ENCODE measurements at places on chromosomes 2 and 18.
A peak's percentile ranks its signal among the peaks of the same experiment; 100 is the strongest.

DNA sequence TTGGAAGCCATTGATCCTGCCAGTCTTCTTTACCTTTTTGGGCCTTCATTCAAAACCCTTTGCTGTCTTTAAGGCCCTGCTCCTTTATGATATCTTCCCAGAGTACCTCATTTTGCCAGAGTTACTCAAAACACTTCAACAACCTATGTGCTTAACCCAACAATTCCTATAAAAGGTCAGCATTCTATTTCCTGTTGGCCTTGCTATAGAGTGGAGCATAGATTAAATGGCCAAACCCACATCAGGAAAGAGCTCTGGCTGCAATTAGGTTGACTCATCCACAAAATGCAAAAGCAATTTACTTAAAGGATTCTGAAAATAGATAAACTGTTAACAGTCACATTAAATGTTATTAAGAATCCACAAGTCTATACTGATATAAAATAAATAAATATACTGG lies 21.2 kb downstream of the MRPL33 start:
- DNase-seq, result no peak
- H3K27ac ChIP-seq, result no peak overlapping the region
- H3K4me3 ChIP-seq, result no peak overlapping the region
- H3K36me3 ChIP-seq, result no peaks in the 10 kb centered on the region
- H3K4me1 ChIP-seq, result no peaks in the 10 kb centered on the region
- no peaks in the 10 kb centered on the region for H3K27me3 ChIP-seq

DNA sequence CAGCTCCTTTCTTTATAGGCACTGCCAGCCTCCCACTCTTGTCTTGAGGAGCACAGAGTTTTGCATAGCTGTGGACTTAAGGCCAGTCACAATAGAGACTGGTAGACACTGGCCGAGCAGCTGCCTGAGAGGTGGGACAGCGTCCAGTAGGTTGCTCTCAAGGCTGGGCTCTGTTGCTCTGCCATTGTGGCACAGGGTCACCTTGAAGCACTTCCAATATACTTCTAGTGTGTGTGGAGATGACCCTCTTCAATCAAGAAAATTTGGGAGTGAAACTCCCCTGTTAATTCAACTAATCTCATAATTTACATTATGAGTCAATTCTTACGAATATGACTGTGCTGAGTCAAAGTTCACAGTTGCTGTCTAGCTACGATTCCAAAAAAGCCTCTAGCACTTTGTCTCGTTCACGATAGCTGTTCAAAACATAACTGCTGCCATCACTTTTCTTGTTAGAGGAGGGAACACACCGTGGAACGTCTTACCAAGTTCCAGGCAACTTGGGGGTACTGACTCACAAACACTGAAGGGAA lies 636.2 kb downstream of the EPHA4 start:
- no peak overlapping the region for H3K27ac ChIP-seq
- DNase-seq, result no peak
- no peak overlapping the region for H3K4me3 ChIP-seq

DNA sequence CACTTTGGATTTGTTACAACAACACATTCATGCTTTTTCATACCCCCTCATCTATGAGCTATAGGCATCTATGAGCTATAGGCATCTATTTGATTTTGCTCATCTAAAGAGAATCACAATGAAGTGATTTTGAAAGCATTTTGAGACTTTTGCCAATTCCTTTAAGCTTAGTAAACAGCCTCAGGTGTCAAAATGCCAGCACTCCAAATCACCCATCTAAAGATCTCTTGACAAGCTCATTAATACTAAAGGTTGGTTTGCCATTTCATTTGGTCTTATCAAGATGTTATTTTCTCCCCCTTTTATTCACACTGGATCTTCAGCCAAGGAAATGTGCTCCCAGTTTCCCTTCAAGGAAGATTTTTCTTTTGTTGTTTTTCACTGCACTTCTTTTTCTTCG lies 110.7 kb upstream of the TLK1 start:
- no peak overlapping the region for H3K4me3 ChIP-seq
- no peak overlapping the region for H3K27ac ChIP-seq
- no peaks in the 10 kb centered on the region for H3K36me3 ChIP-seq
- no peak for DNase-seq
- H3K27me3 ChIP-seq, result no peaks in the 10 kb centered on the region

GRCh38 chr2:188132385-188132784 lies 159.3 kb upstream of the GULP1 start:
- H3K36me3 ChIP-seq, result no peaks in the 10 kb centered on the region
- no peak overlapping the region for H3K27ac ChIP-seq
- no peaks in the 10 kb centered on the region for H3K4me1 ChIP-seq
- H3K4me3 ChIP-seq, result no peak overlapping the region

GRCh38 chr18:38851526-38851925 lies 1285.9 kb upstream of the CELF4 start:
- no peaks in the 10 kb centered on the region for H3K36me3 ChIP-seq
- no peak for DNase-seq
- no peak overlapping the region for H3K27ac ChIP-seq
- no peak overlapping the region for H3K4me3 ChIP-seq
- H3K27me3 ChIP-seq, result no peaks in the 10 kb centered on the region

GRCh38 chr2:142914507-142915313 lies 37.2 kb downstream of the KYNU start:
- no peak overlapping the region for H3K4me3 ChIP-seq
- H3K27ac ChIP-seq, result no peak overlapping the region
- no peak for DNase-seq
- H3K4me1 ChIP-seq, result no peaks in the 10 kb centered on the region

DNA sequence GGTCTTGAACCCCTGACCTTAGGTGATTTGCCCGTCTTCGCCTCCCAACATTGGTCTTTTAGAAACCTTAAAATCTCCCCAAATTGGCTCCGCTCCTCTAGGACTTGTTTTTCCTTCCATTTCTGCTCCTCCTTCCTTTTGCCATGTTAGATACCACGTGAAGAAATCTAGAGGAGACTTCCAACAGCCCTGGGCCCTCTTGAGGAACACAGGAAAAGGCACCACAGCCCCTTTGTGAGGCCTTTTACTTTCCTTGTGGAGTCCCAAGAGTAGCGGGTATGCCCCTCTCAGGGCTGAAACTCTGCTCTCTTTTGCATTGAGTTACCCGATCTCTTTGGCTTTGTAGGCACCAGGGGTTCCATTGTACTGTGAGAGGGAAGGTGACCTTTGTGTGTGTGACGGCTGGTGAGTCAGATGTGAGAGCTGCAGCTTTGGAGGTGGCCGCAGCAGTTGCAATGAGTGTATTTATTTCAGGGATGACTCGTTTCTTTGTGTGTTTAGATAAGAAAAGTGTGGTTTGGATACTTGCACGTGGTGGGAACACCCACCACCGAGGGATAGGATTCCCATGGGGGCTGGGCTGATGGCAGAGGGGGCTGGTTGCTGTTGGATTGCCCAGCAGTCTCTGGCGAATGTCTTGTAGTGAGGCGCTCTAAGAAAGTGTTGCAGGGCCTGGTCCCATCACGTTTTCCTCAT lies 218.4 kb upstream of the HS6ST1 start:
- peaks cover 23% of the 10 kb centered on the region for H3K4me1 ChIP-seq
- peak overlapping the region; percentile 19 for H3K4me3 ChIP-seq
- peak; percentile 78 for DNase-seq
- H3K36me3 ChIP-seq, result peaks cover 4% of the 10 kb centered on the region
- no peak overlapping the region for H3K27ac ChIP-seq

DNA sequence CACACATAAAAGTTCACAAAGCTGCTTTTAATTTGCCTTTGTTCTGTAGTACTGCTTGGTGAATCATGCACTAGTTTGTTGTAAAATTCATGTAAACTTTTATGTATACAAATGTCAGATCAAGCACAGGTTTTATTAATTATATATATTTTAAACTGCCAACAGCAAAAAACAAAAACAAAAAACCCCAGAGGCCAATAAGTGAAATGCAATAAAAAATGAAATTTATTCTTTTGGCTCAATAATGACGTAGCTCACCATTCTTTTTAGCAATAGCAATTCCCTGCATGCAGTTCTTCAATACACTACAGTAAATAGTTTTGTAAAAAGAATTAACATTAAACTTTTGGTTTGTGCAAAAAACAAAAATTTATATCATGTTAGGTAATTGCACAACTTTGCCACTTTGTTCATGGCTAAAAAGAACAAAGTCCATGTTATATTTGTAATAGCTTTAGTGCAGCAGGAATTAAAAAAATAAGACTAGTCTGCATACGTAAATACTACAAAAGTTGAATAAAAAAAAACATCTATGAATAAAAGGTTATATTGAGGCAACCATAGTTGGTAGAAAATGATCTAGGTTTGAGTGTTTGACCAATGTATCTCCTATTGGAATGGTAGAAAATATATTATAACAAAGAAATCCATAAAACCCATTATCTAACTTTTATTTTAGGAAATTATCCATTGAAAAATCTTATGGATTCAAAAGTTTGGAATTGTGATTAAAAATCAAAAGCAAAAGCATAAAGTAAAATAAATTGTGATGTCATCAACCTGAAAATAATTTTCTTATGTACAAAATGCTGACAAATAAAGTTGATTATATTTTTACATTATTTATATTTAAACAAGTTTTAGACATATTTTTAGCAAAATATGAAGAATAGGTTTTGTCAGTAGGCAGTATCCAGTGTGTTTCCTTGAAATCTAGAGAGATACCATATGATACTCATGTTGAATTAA lies 115.6 kb downstream of the SCN3A start:
- no peak overlapping the region for H3K27ac ChIP-seq
- DNase-seq, result no peak
- no peaks in the 10 kb centered on the region for H3K4me1 ChIP-seq
- H3K27me3 ChIP-seq, result no peaks in the 10 kb centered on the region
- H3K4me3 ChIP-seq, result no peak overlapping the region
- H3K36me3 ChIP-seq, result no peaks in the 10 kb centered on the region

DNA sequence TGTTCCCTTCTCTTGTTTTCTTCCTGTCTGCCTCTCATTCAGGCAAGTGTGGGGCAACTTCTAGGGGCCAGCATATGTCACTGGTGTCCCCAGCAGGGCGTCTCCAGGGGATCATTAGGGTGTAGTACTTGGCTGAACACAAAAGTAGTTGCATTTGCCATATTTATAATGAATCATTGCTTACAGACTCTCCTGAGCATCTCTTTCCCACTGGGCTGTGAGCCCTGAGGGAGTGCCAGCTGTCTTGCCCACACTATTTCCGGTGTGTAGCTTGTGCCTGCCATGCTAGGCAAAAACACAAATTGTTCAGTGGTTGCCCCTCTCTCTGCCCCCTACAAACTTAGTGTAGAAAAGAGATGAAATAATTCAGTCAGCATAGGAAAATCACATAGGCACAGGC lies 40.8 kb upstream of the SCLY start:
- peaks cover 43% of the 10 kb centered on the region for H3K36me3 ChIP-seq
- no peaks in the 10 kb centered on the region for H3K27me3 ChIP-seq
- H3K4me3 ChIP-seq, result no peak overlapping the region

DNA sequence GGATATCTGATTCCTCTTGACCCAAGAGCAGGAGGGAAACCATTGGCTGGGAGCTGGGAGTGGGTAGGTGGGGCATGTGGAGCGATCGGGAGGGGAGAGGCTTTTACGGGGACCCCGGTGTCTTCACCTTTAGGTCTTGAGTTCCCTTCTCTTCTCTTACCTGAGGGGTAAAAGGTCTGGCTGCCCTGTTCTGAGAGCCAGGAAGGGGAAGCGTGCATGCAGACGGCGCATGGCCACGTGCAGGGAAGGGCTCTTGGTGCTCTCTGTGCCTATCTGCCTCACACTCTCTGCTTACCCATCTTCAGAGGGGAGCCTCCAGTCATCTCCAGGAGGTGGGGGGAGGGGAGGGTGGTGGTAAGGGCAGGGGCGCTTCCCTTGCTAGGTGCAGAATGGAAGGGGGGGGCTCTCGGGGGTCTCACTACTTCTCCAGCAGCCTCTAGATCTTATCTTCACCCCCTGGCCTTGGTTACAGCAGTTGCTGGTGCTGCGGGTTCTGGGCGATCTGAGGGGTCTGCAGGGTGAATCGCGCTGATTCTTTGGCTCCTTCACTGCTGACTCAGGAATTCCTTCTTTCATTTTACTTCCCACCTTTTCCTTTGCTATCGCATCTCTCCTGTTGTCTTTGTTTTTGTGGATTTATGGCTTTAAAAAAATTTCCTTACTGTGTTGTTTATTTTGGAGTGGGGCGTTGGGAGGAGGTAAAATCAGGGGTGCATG lies 225.8 kb upstream of the HS6ST1 start:
- H3K27ac ChIP-seq, result no peak overlapping the region
- no peaks in the 10 kb centered on the region for H3K36me3 ChIP-seq
- peaks cover 7% of the 10 kb centered on the region for H3K27me3 ChIP-seq
- DNase-seq, result no peak
- no peak overlapping the region for H3K4me3 ChIP-seq

DNA sequence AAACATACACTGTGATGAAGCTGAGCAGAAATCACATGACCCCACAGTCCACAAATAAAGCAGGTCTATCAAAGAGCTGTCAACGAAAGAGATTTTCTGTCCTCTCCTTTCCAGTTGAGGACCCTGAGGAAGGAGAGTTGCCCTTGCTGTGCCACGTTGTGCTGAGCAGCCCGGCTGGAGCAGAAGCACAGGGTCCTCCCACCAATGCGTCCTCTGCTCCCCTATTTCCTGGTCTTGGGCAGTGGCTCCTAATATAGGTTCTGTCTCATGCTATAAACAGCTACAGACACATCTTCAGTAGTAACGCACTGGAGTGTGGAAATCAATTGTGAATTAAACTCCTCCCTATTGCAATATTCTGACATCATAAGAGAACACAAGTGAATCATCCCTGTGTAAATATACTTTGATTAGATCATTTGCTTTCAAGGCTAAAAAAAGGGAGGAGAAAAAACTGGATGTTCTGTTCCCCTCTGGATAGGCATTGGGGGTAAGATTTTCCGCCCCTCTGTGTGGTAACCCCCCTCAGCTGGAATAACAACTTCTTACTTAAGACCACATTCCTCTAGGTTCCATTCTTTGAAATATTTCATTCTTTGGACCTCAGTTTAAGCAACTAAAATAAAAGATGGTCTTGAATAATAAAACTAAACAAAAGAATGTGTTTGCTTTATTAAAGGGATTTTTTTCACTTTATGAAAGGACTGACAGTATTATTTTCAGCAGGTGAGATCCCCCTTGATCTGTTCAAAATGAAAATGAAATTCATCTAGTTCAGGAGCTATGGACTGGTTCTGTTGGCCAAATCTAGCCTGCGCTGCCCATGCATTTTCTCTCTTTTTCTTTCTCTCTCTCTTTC lies 8.3 kb upstream of the RHOB start:
- no peak for DNase-seq
- H3K27me3 ChIP-seq, result peaks cover 43% of the 10 kb centered on the region
- peaks cover 2% of the 10 kb centered on the region for H3K4me1 ChIP-seq
- H3K4me3 ChIP-seq, result no peak overlapping the region
- no peak overlapping the region for H3K27ac ChIP-seq
- H3K36me3 ChIP-seq, result no peaks in the 10 kb centered on the region

DNA sequence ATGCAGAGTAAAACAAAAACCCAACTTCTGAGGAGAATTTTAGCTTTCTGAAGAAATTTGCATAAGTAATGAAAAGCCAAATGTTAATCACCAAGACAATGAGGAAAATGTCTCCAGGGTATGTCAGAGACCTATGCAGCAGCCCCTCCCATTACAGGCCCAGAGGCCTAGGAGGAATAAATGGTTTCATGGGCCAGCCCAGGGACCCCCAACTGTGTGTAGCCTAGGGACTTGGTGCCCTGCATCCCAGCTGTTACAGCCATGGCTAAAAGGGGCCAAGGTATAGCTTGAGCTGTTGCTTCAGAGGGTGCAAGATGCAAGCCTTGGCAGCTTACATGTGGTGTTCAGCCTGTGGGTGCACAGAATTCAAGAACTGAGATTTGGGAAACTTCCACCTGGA lies 1256.9 kb upstream of the PIK3C3 start:
- DNase-seq, result no peak
- no peaks in the 10 kb centered on the region for H3K27me3 ChIP-seq
- H3K27ac ChIP-seq, result no peak overlapping the region
- no peaks in the 10 kb centered on the region for H3K4me1 ChIP-seq

GRCh38 chr2:48480526-48480925 lies 49.4 kb upstream of the STON1 start:
- H3K27ac ChIP-seq, result no peak overlapping the region
- H3K4me3 ChIP-seq, result no peak overlapping the region
- H3K36me3 ChIP-seq, result peaks cover 61% of the 10 kb centered on the region
- peaks cover 1% of the 10 kb centered on the region for H3K4me1 ChIP-seq
- no peaks in the 10 kb centered on the region for H3K27me3 ChIP-seq

Data from T-helper 2 cell treated with Interferon-gamma antibody and Interleukin-4, amounts not matched to agents 5 μg/mL and 100 μg/mL, for 36 hours (primary cell).